ENCODE measurements at places on chromosomes 4 and X.

GRCh38 chr4:185919107-185919506, 107.1 kb upstream of the SORBS2 start:
- DNase-seq: no peak

- no peak for DNase-seq
Measured at GRCh38 chr4:145697332-145697731, 17.4 kb downstream of the C4orf51 start.

GRCh38 chrX:102155806-102156179, at the start of gene BEX5:
TSS of gene BEX5 (minus strand) at chrX:102155977. CDS start at chrX:102154265, 1,712 bp downstream.
- no peak for DNase-seq

DNA sequence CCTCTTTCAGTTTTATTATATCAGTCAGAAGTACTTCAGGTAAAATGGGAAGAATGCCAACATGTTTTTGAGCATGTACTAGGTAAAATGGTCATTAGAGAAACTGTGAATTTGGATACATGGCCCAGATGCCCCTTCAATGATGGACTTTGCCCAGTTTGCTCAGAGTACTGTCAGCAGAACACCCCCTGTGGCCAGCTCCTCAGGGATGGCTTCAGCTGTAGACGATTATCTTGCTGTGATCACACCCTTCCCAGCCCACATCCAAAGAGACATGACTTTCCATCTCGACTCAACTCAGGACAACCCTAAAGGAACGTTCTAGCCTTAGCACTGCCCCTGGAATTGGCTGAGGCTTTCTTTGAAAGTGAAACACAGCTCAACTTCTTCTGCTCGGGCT, 439.1 kb downstream of the PACRGL start:
- no peak for DNase-seq
